Esophagus muscularis mucosa (tissue), 4 donors: ENCODE measurements at places on chromosomes 12 and 14.

- no peak for DNase-seq
Observed at GRCh38 chr12:101018540-101018939, 191.5 kb downstream of the SLC5A8 start.

DNA sequence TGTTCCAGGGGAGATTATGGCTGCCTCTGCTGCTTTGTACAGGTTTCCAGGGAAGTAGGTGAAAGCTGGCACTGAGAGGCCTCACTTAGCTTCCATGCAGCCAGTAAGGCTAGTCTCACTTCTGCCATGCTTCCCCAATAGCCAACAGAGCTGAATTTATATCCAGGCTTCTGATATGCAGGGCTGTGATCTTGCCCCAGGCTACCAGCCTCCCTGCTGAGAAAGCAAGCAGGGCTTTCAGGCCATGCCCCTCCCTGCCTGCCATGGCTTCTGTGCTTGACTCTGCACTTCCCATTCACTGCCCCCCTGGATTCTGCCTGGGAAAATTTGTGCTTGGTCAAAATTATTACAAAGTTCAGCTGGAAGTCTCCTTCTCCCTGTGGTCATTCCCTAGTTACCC is 302.1 kb upstream of the FBXO33 start:
- DNase-seq, result no peak

- no peak for DNase-seq
Observed at GRCh38 chr12:1167784-1168183, 176.8 kb downstream of the ERC1 start.

DNA sequence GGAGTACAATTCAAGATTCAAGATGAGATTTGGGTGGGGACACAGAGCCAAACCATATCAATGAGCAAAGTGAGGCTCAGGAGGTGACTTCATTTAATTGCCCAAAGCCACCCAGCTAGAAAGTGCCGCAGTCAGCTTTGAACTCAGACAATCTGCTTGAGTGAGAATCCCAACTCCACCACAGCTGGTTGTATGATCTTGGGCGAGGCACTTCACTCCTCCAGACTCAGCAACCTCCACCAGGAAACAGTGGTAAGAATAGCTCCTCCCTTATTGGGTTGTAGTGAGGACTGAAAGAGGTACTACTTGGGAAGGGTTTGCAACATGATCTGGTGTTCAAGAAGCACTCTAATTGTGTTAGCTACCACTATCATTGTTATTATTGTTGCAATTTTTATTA is 129.2 kb upstream of the RFLNA start:
- no peak for DNase-seq

- DNase-seq, result no peak
Observed at GRCh38 chr12:110370732-110371231, 32.7 kb downstream of the ANAPC7 start.

- no peak for DNase-seq
Observed at GRCh38 chr12:98259693-98260092, 255.7 kb upstream of the TMPO start.

DNA sequence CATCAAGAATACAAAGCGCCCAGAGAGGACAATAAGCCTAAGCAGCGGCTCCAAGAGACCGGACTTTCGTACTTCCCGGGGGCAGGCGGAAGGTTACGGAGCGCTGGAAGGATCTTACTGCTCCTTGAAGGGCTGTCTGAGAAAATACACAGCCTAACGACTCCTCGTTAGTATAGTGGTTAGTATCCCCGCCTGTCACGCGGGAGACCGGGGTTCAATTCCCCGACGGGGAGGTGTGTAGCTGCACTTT is 12.1 kb upstream of the TMPO start:
- peak; percentile 99 for DNase-seq

DNA sequence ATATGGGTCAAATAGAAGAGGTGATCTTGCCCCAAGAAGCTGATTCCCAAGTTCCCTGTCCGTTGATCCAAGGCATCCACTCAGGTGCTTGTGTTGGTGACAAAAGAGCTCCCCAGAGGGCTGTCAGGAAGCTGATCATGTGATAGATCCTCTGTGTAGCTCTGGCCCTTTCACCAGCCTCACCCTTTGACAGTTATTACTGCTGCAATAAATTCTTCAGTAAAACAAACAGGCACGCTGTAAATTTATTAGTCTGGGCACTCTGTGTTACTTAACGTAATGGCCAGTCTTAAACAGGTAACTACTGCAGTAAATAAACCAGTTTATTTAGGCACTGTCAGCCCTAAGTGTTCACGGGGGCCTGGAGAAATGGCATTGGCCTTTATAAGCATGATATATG is 473.9 kb downstream of the BCL11B start:
- DNase-seq, result no peak

- no peak for DNase-seq
Observed at GRCh38 chr12:107302649-107303341, 209.4 kb upstream of the CRY1 start.

DNA sequence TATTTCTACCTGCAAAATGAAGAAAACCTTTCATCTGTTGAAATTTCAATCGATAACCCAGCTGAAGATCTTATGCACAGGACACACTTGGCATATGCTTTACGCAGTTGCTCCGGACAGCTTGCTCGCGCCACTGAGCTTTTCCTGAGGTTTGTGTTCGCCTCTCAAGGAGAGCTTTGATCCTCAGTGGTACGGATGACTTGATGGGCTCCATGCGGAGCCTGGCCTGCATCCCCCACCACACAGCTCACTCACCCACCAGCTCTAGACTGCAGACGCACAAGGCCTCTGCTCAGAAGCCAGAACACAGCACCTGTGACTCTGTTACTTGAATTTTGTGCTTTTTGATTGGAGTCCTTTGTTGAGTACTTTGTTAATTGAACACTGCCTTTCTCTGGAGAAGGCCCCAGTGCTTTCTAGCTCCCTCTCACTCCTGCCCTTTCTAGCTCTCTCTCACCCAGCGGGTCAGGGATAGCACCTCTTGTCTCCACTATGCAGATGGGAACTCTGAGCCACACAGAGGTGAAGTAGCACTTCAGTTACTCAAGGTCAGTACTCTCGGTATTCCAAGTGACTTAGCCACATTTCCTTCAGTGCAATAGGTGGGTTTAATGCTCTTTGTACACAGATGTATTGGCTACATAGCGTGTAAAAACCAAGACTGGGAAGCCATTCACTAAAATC is 52.1 kb downstream of the TBC1D30 start:
- peak; percentile 70 for DNase-seq

DNA sequence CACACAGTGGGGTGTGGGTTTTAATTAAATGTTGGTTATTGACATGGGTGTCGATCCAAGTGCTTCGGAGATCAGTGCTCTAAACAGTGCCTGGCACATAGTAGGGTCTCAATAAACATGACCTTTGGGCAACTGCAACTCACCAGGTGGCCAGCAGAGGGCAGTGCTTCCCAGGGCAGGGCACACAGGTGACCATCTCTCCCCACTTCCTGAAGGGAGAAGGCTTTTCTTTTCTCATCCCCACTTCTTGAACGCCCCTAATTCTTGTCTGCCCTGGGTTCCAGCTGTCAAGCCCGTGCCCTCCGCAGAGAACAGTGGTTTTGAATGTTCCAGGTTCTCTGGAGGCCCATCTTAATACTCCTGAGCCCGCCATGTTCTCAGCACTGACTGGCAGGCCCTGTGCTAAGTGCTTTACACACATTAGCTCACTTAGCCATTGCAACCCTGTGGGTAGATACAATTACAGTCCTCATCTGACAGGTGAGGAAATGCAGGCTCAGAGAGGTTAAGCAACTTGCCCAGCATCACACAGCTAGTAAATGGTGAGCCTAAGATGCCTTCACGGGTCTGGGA is 16.3 kb downstream of the RAPGEF3 start:
- no peak for DNase-seq

GRCh38 chr14:37558740-37559139 is 36.3 kb downstream of the FOXA1 start:
- DNase-seq, result no peak

- DNase-seq, result no peak
Observed at GRCh38 chr12:97471194-97471593, 8.6 kb downstream of the RMST start.

DNA sequence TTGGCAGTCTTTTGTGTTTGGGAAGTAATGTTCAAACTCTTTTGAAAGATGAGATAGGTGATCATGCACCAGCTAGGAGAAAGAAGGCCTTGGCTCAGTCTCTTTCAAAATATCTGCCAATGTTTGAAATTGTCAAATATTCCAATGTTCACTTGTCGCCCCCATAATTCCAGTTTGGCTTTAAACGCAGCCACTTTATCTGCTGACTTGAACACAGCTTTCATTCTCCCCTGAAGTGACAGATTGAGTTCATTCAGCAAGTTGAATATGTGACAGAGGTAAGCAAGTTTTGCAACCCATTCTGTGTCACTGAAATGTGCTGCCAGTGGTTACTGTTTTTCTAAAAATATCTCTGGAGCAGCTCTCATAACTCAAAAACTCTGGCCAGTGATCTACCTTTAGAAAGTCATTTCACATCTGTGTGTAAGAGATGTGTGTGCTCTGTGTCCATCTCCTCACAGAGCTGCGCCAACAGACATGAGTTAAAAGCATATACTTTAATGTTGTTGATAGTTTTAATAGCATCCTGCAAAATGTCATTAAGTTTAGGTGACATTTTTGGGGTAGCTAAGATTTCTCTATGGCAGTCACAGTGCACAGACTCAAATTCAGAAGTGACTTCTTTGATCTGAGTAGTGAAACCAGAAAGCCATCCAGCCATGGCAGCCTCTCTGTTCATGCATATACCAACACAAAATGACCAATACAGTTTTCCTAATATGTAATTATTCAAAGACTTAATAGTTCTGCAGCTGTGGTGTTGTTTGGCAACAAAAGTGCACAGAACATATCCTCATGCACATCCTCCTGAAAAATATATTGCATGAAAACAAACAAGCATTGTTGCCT is 614.3 kb upstream of the MIS18BP1 start:
- no peak for DNase-seq

DNA sequence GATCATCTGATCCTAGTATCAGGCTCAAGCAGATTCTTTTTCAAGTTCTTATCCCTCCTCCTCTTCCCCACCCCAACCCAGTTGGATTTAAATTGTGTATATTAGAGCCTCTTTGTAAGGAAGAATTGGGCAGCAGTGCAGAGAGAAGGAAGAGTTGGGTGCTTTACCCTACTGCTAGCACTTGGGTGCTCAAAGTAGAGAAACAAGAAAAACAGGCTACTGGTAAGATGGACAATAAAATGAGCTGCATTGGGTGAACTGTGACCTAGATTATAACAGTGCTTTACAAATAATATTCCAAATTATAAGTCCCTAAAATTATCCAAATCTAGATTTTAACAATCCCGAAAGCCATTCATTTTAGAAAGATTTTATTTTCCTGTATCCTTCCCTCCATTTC is 363.4 kb upstream of the GARIN6 start:
- no peak for DNase-seq

DNA sequence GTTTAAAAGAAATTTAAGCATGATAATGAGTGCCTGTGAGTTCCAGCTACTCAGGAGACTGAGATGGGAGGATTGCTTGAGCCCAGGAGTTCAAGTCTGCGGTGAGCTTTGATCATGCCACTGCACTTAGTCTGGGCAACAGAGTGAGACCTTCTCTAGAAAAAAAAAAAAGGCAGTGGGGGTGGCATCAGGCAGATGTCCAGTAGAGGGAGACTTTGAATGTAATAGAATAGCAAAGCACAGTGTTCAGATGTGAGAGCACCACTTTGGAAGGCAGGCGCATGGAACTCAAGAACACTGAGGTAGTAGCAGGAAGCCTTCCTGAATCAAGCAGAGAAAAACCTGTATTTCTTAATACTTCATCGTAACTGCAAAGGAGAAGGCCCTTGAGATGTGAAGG is 394.5 kb upstream of the GARIN6 start:
- no peak for DNase-seq

- peak; percentile 92 for DNase-seq
Observed at GRCh38 chr12:103930787-103931735, 851 bp downstream of the HSP90B1 start.

GRCh38 chr14:89185919-89186855 is 230.8 kb downstream of the FOXN3 start:
- DNase-seq, result no peak

GRCh38 chr14:37655418-37655817 is 60.0 kb downstream of the TTC6 start:
- DNase-seq, result no peak

DNA sequence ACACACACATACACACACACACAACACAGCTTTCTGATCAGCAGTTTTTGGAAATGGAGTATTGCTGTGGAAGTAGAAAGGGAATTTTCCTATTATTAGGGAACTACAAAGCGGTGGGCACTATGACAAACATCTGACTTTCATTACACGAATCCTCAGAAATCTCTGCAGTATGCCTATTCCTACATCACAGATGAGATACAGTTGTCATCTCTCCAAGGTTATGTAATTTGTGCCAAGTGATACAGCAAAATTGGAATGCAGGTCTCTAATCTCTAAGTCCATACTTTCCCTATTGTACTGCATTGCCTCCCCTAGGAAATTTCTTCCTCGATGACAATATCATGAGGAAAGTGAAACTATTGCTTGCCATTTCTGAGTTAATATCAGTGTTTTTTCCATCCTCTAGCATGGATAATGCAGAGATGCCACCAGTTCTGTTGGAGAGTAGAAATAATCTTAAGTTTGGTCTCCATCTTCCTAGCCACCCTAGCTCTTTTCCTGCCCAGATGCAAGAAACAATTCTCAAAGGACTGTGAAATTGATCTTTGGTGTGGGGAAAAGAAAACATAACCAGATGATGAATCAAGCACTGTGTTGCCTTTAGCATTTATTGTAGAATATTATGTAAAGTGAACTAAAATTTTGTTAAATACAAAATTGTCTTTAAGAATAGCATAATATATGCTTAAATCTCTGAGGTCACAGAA is 94.7 kb downstream of the ERGIC2 start:
- DNase-seq, result no peak

DNA sequence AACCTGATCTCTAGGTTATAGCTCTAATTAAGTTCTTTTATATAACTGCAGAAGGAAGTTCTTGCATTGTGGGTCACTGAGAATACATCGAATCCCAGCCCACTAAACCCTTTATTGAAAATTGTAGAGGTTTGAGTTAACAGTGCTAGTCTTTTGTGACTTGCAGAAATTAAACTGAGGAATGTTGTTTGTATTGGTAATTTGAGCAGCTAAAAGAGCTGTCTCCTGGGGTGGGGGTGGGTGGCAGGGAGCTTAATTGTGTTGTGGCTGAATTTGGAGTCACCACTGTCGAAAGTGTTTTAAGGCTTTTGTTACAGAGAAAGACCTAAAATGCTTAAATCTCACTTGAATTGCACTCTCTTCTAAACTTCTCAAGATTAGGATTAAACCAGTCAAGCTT is 3.2 kb upstream of the COX8C start:
- DNase-seq, result no peak

DNA sequence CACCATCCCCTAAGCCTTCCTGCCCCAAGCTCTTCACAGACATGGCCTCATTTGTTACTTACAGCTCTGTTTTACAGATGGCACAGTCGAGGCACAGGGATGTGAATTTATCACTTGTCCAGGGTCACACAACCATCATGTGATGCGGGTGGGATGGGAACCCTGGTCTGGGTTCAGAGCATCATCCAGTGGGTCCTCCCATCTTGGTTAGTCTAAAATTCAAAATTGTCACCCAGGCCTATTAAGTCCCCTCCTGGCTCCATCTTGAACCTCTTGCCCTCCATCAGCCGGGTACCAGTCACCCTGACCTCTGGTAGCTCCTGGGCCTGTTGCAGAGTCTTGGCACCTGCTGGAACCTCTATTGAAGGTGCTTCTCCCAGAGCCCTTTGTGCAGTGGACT is 52.9 kb downstream of the ACACB start:
- DNase-seq, result no peak
